Activated T-cell treated with anti-CD3 and anti-CD28 coated beads, Interleukin-2, amount 50 U/mL, for 72 hours (primary cell): ENCODE measurements at places on chromosomes 6 and 20. TPM values are rescaled to one million over a fixed set of nuclear protein-coding genes. Genes with fewer than 3 reads are reported as not detected.

TRIM40 gene
- total RNA-seq, result not detected

COL12A1 gene
- not detected for total RNA-seq

GDAP1L1 gene
- 1.0 TPM for total RNA-seq

DNA sequence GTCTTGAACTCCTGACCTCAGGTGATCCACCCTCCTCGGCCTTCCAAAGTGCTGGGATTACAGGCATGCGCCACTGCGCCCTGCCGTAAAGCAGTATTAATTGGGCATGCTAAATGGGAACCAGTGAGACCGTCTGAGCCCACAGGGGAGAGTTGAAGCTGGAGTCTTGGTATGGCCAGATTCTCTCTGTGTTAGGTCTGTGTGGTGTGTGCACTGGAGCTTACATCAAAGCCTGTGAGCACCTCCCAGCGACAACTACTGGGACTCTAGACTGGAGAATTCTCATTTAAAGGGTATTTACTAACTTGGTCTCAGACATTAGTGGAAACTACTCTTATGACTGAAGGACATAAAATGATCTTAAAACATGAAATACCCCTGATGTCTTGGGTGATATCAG is 8.5 kb upstream of the SLC22A2 start:
- DNase-seq, result no peak
- no peaks in the 10 kb centered on the region for H3K36me3 ChIP-seq
- peaks cover 21% of the 10 kb centered on the region for H3K27me3 ChIP-seq
- no peak overlapping the region for H3K27ac ChIP-seq
- H3K4me3 ChIP-seq, result no peak overlapping the region

DNA sequence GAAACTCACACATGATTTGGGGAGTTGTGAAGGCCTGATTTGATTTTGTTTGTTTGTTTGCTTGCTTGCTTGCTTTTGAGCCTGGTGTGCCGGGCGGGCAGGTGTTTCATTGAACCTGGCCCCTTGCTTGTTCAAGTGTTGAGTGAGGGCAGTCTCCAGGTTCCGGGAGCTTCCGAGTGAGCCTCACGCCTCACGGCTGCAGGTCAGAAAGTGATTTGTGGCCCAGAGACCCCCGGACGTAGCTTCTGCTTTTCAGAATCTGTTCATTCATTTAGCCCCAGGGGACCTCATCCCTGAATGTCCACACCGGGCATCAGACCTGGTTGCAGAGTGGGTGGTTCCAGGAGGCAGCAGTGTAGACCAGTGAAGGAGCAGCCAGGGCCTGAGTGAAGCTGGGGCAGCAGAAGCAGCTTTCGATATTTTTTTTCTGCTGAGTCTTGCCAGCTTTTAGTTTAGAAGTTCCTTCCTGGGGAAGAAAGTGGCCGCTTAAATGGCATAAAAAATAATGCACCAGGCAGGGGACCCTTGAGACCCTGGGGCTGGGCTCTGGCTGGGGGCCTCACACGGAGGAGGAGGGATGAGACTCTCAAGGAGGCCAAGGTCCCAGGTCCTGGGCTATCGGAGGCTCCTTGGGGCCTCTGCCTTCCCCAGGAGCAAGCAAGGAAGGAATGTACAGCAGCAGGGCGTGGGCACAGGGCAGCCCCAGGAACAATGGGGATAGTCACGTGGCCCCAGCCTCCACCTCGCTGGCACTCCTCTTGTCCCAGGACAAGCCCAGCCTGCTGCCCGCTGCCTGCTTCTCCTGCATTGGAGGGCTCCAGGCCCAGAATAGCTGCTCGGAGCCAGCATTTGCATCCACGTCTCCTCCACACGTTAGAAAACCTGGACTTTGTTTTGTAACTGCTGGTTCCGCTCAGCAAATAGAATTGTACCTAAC is 89.2 kb upstream of the BHLHE23 start:
- no peaks in the 10 kb centered on the region for H3K4me1 ChIP-seq
- no peak for DNase-seq
- H3K36me3 ChIP-seq, result no peaks in the 10 kb centered on the region
- no peak overlapping the region for H3K4me3 ChIP-seq
- peaks cover 6% of the 10 kb centered on the region for H3K27me3 ChIP-seq
